Activated CD4-positive, alpha-beta T cell treated with anti-CD3 and anti-CD28 coated beads, Interleukin-2, amount 50 U/mL, for 1 hour (primary cell): ENCODE measurements at places on chromosomes 7 and 10.

DNA sequence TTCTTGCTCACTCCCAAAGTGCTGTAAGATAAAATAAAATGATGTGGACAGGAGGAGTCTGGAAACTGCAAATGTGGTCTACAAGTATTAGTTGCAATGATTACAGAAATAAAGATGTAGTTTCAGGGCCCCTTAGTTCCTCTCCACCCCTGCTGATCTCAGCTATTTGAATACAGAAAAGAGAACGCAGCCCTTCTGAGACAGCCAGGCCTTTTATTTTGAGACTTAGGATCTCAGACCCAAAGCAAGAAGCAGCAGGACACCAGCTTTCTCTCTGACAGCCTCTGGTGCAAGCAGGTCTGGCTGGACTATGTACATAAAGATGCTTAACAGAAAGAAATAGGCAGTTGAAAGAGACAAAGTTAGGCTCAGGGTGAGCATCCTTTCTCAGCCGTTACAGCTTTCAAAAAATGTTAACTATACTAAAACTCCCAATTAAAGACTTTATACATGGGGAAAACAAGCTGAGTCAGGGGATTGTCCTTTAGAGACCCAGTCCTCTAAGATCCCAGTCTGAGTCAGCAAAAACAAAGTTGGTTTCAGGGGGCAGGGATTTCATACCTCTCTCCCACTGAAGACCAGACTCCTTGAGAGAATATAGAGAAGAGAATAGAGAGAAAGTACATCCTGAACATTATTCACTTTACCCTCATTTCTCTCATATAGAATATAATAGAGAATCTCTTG, 220.4 kb downstream of the TMEM178B start:
- DNase-seq: no peak

DNA sequence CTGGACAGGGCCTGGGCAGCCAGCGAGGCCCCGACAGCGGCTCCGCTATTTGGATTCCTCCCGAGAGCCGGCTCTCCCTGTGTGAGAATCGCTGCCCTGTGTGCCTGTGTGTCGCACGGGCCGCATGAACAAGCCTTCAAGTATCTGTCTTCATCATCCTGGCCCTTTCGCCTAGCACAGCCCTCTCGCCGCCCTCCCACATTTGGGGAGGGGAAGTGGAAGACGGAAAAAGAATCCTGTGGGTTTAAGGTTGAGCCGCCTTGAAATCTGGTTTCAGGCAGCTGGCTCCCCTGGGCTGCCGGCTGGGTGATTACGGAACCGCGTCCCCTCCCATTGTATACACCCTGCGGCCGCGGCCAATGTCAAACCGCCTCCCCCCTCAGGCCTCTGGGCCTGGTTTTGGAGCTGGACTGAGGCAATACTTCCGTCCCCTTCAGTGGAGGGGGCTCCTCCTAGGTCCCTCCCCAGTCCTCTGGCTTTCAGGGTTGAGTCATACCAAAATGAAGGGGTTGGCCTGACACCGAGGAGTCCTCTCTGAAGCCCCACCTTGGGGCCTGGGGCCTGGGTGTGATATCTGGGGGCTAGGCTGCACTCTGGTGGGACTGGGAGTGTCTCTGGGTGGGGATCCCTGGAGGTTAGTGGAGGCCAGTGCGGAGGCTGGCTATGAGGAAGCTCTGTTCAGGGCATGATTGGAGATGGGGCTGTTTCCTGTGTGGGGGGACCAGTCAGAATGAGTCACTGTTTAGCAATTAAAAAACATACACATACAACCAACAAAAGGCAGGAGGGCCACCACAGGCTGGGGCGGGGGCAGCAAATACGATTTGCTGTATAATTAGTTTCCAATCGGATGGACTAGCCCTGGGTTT, 1.7 kb downstream of the TRIM8 start:
- peak; percentile 72 for DNase-seq

DNA sequence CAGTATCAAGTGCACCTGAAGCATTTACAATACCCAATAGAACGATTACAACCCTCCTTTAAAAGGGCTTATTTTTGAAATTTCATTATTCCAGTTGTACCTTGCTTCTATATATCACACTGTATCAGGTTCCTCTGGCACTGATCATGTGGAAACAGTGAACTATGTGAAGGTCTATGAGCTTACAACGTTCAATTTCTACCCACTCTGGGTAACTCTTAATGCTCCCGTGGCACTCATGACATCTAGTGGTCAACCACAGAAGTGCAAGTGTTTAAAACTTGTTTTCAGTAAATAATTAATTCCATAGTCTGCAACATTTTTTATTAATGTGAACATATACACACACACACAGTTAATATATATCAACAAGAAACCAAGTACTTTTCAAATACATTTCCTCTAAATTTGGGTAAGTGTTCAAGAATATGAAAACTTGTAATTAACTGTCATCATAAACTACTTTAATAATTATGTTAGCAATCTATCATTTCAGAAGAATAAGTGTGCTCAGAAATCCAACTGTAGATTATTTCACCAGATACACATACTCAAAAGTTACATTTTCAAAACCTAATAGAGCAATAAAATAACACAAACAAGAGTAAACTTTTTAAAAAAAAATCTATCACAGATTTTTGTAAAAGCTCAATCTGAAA, 61.0 kb downstream of the MPP7 start:
- DNase-seq: peak; percentile 15

GRCh38 chr10:86959737-86960002, 1.3 kb downstream of the SNCG start:
- DNase-seq: no peak

DNA sequence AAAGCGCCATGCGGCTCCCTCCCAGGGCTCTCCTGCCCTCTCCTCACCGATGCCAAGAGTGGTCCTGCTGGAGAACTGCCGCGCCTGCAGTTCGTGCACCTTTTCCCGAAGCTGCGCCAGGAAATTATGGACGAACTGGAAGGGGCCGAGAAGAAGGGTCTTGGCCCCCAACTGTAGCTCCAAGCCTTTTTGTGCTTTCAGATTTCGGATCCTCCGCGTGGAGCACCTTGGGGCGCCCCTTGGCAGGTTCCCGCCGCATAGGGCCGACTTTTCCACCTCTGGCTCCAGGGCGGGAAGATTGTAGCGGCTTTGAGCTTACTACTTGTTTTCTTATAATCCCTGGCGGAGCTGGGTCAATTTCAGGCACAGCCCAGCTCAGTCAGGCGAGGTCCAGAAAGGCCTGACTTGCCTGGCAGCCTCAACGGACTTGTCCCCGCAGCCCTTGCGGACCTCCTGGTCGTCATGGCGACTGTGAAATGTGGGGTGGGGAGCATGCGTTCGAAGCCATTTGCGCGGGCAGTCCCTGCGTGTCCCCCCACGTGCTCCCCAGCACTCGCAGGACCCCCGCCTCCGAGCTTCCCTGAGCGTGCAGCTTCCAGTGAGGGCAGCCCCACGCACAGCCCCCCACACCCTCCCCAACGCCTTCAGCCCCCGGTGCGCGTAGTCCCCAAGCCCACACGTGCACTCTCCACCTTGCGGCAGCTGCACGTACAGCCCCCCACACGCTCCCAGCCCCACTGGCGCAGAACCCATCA, 129.9 kb downstream of the KBTBD2 start:
- DNase-seq: no peak

GRCh38 chr7:90320014-90320413, 1.1 kb downstream of the FAM237B start:
- no peak for DNase-seq

GRCh38 chr7:46603780-46604179, 682.7 kb upstream of the IGFBP3 start:
- DNase-seq: no peak

GRCh38 chr7:77685233-77685632, 11.0 kb upstream of the RSBN1L start:
- no peak for DNase-seq

GRCh38 chr7:121484089-121484763, 88.1 kb upstream of the FAM3C start:
- no peak for DNase-seq

DNA sequence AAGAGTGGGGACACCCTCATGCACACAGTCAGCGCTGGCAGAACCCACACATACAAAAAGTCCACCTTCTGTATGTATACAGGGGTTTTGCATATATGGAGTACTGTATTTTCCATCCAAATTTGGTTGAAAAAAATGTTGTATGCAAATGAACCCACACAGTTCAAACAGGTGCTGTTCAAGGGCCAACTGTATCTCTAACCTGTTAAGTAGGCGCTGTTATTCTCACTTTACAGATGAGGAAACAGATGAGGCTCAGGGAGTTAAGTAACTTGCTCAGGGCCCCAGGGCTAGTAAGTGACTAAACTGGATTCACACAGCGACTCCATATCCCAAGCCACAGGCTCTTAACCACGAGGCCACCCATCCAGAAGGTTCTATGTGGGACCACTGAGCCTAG, 69.9 kb downstream of the C10orf105 start:
- DNase-seq: no peak
